ENCODE measurements at places on chromosomes 2 and 18.
A peak's percentile ranks its signal among the peaks of the same experiment; 100 is the strongest.

GRCh38 chr18:55634545-55634944, 46.6 kb upstream of the TCF4 start:
- peak; percentile 45 for DNase-seq

DNA sequence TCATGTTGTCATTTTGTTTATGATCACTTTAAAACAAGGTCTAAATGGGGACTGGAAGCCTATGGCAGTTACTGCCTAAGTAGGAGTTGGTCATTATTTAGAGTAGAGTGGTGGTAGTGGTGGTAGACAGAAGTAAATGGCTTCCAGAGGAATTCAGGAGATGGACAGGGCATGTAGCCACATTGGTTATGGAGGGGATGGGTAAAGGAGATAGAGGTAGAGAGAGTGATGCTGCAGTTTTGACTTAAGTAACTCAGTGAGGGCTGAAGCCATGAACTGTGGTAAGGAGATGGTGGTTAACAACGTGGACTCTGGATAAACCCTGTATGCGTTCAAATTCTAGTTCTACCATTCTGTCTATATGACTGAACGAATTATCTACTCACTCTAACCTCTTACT, 61.6 kb upstream of the NOSTRIN start:
- no peak for DNase-seq

- no peak for DNase-seq
These were observed 316.4 kb upstream of the RND3 start for GRCh38 chr2:150803689-150804398.

GRCh38 chr2:55092439-55092838, 42.2 kb upstream of the RTN4 start:
- DNase-seq: no peak

DNA sequence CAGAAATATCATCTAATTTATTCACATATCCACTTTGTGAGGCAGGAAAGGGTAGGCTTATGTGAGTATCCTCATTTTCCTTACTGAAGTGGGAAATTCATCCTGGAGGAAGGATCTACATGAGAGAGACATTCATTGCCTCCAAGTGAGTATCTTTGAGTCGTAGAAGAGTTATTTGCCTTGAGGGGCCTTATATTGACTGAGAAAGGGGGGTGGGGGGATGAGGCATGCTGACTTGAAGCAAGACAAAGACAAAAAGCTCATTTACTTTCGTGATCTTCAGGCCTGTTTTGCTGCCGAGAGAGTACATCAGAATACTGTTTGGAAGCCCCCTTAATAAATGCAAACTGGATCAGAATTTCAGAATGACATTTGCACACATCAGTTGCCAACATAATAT, 17.6 kb upstream of the NEDD4L start:
- no peak for DNase-seq

GRCh38 chr18:9647496-9648323, 33.4 kb upstream of the PPP4R1 start:
- no peak for DNase-seq

DNA sequence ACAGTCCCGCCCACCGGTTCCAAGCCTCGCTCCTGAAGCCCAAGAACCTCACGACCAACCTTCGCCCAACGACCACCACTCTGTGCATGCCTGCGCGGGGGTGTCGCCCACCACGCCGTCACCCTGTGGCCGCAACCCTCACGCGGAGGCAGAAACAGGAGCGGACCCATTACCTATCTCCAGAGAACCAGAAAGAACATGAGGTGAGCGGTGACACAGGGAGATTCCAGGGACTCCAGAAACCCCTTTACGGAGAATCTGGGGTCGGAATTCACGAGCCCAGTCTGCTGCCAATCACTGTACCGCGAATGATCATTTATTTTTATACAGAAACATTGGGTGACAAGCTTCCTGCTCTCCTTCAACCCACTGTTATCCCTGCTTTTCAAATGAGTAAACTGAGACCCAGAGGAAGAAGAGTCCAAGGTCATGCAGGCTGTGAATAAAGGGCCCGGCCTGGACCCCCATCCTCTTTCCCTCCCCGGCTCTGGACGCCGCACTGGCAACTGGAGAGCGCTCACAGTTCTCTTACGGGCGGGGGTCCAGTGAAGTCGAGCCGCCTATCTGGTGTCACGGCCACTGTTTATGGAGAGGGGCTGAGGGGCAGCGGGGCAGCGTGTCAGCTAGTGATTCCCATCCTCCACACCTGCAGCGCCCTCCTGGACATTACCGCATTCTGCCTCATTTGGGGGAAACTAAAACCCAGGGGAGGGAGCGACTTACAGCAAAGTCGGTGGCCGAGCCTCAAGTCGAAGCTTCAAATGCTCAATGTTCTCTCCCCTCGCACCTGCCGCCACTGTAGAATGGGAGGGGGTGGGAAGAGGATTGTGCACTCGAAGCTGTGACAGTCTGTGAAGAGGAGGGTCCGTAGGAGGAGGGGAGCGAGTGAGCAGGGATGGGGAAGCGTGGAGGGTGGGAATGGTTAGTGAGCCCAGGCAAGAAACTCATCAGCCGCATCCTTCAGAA, 723 bp upstream of the SLC30A3 start:
- no peak for DNase-seq

GRCh38 chr2:62658891-62659290, 46.6 kb upstream of the EHBP1 start:
- DNase-seq: no peak

- peak; percentile 4 for DNase-seq
These were observed 251.5 kb upstream of the NXPH2 start for GRCh38 chr2:139031722-139032121.

GRCh38 chr2:112683550-112684414, 37.0 kb upstream of the NT5DC4 start:
- no peak for DNase-seq

DNA sequence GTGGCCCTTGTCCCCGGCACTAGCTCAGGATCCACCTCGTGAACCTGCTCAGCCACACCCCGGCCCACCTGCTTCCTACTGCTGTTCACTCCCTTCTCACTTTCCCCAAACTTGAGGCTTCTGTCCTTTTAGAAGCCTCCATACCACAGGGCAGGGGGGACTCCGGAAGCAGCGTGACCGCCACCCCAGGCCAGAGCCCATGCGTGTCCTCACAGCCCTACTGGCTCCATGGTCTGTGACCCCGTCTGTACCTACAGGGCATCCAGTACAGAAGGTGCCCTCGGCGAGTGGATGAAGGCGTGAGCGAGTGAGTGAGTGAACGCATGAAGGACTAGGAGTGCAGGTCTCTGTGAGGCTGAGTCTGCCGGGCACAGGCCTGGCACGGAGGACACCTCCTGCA, 253.2 kb downstream of the TWIST2 start:
- no peak for DNase-seq

DNA sequence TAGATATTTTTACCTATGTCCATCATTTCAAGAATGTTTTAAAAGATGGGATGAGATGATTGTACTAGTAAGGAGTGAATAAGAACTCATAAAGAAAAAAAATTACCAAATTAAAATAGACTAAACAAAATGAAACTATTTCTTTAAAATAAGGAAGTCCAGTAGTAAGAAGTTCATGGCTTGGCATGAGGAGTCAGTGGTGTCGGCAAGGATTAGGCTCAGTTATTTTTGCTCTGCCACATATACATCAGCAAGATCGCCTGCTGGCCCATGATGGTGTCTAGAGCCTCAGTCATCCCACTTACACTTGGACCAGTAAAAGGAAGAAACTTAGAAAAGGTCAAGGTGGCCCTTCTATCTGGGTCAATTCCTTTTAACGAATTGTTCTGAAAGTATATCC, 300.9 kb upstream of the SLC8A1 start:
- no peak for DNase-seq

DNA sequence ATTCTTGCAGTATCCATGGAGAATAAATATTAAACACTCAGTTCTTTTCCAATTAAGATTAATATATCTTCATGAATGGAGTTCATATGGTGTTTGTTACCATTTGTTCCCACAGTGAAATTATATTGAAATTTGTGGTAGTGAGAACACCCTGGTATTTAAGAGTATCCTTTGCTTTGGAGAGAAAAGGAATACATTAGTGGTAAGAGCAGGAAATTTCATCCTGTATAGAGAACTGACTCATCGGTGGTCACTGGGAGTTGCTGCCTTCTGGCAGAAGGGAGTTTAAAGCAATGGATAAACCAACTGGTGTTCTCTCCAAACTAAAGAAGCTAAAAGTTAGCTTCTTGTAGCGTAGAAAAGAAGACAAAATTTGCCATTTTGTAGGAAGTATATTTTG, 107.3 kb downstream of the MYO1B start:
- DNase-seq: peak; percentile 65

GRCh38 chr2:120283649-120284048, 31.0 kb downstream of the RALB start:
- DNase-seq: no peak

DNA sequence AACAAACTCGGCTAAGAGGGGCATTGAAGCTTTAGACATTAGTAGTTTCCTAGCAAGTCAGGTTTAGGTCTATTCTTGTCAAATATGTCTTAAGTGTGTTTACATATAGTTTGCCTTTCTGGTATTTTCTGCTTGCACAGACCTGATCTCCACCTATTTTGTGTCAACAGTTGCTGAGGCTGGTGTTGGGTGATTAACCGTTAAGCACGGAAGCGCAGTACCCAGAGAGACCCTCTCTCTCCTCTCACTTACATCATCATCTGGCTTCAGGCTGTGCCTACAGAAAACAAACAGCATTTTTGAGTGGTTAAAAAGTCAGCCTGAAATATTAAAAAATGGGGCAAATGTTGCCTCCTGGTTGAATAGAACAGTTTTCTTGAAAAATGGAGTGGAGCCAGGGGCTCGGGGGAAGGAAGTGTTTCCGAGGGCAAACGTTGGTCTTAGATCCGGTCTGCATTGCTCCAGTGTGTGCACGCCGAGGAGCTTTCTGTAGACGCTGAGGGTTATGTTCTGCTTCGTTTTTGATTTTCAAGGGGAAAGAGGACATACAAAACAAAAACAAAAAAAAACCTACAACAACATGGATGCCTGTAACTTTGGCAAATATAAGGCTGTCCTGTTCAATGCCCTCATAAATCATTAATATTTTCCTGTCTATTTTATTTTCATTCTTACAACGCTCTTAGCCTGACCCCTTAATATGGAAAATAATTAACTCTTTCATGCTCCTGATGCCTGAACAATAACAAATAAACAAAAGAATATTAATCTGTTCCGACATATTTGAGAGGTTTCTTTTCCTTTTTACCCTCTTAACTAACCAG, 120.8 kb downstream of the MEIS1 start:
- DNase-seq: no peak

DNA sequence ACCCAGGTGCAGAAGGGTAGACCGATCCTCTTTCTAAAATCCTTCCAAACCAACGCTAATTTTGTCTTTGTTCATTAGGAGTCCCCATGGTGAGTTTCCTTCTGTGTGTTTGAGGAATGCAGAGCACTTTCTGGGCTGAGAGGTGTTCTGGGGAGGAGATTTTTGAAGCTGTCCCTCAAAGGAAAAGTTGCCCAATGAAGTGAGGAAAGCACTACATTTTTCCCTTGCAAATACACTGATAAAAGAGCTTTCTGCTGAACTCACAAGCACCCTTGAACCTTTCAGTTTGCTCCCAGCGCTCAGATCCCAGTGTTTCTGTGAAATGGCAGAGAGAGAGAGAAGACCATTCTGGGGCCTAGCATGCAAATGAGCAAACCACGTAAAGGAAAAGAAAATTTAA, 299.6 kb upstream of the FANCL start:
- no peak for DNase-seq

DNA sequence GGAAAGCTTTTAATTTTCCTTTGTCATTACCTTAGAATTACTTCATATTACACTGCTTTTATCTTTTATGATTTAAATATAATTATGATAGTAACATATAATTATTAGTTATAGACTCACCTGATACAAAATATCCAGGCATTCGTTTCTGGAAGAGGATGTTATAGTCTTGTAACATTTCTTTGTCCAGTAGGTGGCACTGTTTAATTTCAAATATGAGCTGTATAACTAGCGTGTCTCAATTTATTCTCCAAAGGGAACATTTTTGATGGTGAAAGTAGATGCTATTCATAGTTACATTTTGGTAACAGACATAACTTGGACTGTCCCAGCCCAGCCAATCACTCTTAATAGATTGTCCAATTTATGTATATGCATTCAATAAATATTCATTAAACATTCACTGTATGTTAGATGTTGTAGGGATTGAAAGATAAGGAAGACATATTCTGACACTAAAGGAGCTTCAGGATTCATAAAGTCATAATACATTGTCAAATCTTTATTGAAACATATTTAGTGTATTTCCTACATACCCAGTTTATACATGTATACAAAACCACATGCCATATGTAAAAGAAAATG, 19.2 kb downstream of the DAW1 start:
- no peak for DNase-seq

GRCh38 chr2:128376241-128377041, 57.8 kb upstream of the HS6ST1 start:
- no peak for DNase-seq

- no peak for DNase-seq
These were observed 6.6 kb downstream of the ATOH8 start for GRCh38 chr2:85760371-85760770.

GRCh38 chr18:46423226-46423805, 233.7 kb downstream of the LOXHD1 start:
- DNase-seq: no peak

GRCh38 chr2:9844036-9844483, 786 bp downstream of the TAF1B start:
- DNase-seq: no peak

- no peak for DNase-seq
These were observed 20.5 kb downstream of the SH2D6 start for GRCh38 chr2:85439025-85439472.

DNA sequence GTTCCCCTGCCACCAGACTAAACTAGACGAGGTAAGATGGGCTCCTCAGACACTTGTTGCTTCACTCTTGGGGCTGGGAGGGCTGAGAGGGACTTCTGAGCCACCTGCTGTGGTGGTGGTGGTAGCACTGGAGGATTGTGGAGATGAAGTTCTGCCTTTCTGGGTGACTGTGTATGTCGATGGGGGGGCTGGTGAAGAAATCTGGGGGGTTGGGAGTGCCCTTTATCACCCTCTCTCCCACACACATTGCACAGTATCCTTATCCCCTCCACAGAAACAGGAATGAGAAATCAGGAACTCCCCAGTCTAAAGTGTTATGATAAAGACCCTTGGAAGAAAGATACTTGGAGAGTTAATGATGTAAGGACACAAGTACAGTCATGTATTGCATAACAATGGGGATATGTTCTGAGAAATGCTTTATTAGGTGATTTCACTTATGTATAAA, 38.5 kb downstream of the HK2 start:
- DNase-seq: no peak

DNA sequence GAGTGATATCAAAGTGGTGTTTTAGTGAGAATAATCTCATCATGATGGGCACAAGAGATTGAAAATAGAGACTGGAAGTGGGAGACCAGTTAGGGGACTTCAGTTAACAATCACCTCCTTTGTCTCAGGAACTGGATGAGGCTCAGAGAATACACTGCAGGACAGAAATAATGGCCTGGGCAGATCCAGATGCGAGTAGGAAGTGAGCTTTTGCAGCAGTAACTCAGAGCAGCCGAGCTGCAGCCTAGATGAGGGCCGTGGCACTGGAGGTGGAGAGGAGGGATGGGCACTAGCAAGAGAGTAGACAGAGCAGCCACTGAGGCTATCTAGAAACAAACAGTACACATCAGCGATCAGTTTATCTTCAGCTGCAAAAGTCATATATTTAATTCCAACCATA, 48.6 kb downstream of the CYB5A start:
- DNase-seq: no peak

- no peak for DNase-seq
These were observed 150.7 kb downstream of the THADA start for GRCh38 chr2:43444989-43445645.

- no peak for DNase-seq
These were observed 192.8 kb upstream of the SALL3 start for GRCh38 chr18:78786776-78787175.

- DNase-seq: no peak
These were observed 16.5 kb upstream of the GPR155 start for GRCh38 chr2:174503161-174503809.
